Fibroblast of the aortic adventitia (primary cell): ENCODE measurements at places on chromosomes 13 and 19.

GRCh38 chr19:4375164-4376027 lies 25.0 kb downstream of the SH3GL1 start:
- DNase-seq: peak; percentile 87

DNA sequence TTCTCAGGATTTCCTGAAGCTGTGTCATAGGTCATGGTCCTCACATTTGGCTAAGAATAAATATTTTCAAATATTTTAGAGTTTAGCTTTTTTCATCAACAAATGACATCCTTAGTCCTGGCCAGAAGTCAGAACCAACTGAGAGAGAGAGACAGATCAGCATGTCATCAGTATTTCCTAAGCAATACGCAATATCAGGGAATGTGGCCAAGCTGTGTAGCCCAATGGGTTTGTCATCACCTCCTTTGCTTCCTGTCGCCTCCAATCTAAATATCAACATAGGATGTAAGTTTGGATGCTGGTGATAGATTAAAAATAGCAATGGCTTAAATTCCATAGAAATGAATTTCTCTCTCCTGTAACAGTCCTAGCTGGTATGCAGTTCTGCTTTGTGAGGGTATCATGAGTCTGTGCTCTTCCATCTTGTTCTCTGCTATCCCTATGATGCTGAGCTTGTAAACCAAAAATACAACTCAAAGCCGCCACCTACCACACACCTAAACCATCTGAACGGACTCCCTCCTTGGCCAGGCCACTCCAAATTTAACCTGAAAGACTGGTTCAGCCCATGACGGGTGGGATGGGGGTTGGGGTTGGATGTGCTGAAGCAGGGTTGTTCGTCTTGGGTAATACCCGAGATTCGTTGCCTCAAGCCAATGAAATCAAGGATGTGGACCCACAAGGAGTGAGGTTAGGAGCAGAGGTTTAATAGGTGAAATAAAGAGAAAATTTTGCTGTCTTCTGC lies 10.0 kb upstream of the IGSF23 start:
- peak; percentile 93 for DNase-seq

GRCh38 chr13:75788481-75788981 lies 152.4 kb downstream of the LMO7 start:
- DNase-seq: peak; percentile 92

- peak; percentile 5 for DNase-seq
Observed at GRCh38 chr13:87671031-87671752, at the start of gene SLITRK5. Gene SLITRK5 (plus strand): TSS chr13:87671371. CDS start chr13:87675389, 4,018 bp downstream.

DNA sequence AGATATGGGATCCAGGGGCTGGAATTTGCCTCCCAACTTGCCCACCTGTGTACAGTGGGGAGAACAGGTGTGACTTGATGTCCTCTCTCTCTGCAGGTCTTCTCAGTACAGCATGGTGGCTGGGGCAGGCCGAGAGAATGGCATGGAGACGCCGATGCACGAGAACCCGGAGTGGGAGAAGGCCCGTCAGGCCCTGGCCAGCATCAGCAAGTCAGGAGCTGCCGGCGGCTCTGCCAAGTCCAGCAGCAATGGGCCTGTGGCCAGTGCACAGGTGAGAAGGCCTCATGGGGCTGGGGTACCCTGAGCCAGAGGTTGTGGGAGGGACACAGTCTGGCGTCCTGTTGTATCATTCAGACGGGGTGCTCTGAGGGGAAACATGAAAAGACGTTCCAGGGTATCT lies 3.0 kb downstream of the LENG8 start:
- DNase-seq: no peak

- DNase-seq: no peak
Observed at GRCh38 chr13:97932647-97933046, 20.8 kb upstream of the IPO5 start.

GRCh38 chr19:14580623-14581237 lies 2.2 kb upstream of the CLEC17A start:
- DNase-seq: no peak

DNA sequence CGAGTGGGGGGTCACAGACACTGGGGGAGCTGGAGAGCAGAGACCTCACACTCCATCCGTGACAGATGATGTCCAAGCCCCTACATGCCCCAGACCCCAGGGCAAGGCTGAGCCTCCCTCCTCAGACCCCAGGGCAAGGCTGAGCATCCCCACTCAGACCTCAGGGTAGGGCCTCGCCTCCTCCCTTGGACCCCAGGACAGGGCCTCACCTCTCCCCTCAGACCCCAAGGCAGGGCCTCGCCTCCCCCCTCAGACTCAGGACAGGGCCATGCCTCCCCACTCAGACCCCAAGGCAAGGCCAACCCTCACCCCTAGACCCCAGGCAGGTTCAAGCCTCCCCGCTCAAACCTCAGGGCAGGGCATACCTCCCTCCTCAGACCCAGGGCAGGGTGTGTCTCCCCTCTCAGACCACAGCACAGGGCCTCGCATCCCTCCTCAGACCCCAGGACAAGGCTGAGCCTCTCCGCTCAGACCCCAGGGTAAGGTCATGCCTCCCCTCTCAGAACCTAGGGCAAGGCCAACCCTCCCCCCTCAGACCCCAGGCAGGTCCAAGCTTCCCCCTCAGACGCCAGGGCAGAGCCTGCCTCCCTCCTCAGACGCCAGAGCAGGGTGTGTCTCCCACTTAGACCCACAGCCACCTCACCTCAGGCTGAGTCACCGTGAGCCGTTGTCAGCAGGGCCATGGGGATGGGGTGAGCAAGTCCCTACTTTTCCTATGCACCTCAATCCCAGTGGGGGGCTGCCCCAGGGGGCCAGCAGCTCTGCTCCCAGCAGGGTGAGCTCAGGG lies 1.7 kb upstream of the S1PR4 start:
- DNase-seq: peak; percentile 54

DNA sequence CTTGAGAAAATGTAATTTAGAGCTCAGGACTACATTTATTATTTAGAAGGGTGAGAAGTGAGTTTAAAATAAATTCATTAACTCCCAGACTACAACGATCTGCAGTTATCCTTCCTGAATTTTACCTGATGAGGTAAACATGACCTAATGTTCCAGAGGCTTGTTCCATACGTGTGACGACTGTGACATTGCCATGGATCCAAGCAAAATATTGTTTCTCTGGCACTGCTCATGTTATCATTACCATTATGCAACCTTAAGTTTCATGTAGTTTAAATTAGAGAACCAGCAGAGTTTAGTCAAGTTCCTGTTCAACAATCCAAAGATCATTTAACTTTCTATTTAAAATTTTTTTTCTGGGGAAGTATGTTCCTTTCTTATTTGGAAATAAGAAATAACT lies 279.6 kb downstream of the KLF5 start:
- peak; percentile 6 for DNase-seq

GRCh38 chr13:105247830-105248229 lies 1287.6 kb downstream of the EFNB2 start:
- no peak for DNase-seq

DNA sequence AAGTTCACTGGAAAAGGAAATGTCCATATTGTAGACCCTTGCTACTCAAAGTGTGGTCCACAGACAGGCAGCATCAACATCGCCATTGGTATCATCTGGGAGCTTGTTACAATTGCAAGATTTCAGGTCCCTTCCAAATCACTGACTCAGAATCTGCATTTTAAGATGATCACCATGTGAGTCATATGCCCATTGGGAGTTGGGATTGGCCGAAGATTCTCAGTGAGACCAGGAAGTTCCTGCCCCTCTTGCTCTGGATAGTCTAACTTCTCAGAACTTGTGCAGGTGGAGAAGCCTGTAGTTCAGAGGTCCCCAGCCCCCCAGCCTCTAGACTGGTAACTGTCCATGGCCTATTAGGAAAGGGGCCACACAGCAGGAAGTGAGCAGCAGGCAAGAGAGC lies 48.9 kb upstream of the URAD start:
- DNase-seq: peak; percentile 4

DNA sequence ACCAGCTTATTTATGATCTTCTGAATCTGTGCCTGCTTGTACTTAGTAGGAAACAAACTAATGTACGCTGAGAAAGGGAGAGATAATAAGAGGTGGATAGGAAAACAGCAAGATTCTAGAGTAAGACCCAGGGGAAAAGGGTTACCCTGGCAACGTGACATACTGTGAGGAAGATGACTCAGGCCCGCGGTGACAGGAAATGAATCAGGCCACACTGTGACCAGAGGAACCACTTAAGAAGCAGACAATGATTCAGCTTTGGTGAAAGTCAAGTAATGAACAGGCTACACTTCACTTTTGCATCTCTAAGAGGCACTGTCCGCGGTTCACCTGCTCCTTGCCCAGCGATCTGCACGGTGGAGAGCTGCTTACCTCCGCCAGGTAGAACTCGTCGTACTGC lies 158.2 kb downstream of the NALCN start:
- DNase-seq: peak; percentile 62

- no peak for DNase-seq
Observed at GRCh38 chr19:32421589-32422361, 16.2 kb downstream of the DPY19L3 start.
